ENCODE measurements at places on chromosomes 2 and 18.

GRCh38 chr2:23679044-23679443 lies 247.9 kb downstream of the ATAD2B start:
- DNase-seq, result no peak

DNA sequence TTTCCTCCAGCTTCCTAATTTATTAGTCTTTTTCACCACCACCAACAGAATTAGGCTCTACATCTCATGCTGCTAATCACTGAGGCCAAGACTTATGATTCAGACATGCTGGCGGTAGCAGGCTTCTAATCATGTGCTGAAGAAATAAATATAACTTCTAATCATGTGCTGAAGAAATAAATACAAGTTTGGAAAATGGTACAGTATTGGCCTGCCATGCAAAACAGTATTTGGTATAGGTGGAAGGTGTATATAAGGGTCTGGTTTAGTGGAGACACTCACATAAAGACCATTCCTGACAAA lies 240.7 kb downstream of the TGIF1 start:
- no peak for DNase-seq

- no peak for DNase-seq
These were observed 26.1 kb downstream of the CRYGD start for GRCh38 chr2:208098267-208098666.

DNA sequence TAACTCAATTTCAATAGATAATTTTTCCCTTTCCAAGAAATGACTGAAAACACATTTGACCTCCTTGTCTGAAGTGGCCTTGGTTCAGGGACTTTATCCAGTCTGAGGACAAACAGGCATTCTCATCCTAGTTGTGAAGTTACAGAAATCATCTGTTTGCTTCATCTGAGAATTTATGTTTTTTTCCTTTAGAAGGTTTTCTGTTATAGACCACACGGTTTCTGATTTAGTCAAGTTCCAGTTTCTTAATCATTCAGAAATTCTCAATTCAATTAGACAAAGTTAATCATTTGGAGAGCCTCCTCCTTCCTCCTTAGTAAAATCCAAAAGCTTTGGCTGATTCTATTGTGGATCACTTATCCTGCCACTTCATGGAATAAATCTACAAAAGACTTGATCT lies 60.9 kb downstream of the ICOS start:
- DNase-seq, result no peak

- no peak for DNase-seq
These were observed 142.7 kb upstream of the CREB1 start for GRCh38 chr2:207387001-207387571.

GRCh38 chr2:237731663-237732062 lies 66.9 kb upstream of the RBM44 start:
- DNase-seq, result peak; percentile 71
